ENCODE measurements at places on chromosomes 3 and 15.

GRCh38 chr15:39579487-39580116 lies 1.3 kb upstream of the THBS1 start:
- peak; percentile 5 for DNase-seq

- DNase-seq, result no peak
Measured at GRCh38 chr15:76177491-76178040, 117.8 kb downstream of the TMEM266 start.

DNA sequence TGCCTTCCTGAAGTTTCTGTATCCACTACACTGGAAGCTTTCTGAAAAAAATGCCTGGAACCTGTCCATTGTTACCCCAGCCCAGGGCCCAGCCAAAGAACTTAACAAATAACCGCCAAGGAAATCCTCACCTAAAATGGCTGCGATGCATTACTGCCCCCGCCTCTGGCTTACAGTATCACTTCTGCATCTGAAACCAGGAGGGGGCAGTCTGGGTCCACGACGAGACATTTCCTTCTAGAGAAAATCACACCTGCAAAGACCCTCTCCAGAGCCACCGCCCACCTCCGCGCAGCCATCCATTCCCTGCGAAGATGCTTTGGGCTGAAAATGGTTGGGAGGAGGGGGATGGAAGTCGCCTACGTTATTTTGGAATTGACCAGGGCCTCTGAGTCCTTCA lies 22.4 kb upstream of the CELF6 start:
- DNase-seq, result no peak

DNA sequence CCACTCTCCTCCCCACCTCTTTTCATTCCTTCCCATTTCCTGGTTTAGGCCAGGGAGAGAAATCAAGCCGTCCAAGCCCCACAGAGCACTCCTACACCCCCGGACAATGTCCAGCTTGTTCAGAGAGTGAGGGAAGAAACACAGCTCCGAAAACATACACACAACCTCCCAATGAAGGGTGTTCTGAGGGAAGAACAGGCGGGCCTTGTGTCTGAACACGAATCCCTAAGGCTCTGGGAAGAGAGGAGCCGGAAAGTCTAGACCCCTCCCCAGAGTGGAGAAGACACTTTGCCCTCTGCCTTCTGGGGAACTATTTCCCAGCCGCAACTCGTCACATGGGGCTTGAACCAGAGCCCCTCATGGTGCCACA lies 30.5 kb downstream of the ACAN start:
- no peak for DNase-seq

DNA sequence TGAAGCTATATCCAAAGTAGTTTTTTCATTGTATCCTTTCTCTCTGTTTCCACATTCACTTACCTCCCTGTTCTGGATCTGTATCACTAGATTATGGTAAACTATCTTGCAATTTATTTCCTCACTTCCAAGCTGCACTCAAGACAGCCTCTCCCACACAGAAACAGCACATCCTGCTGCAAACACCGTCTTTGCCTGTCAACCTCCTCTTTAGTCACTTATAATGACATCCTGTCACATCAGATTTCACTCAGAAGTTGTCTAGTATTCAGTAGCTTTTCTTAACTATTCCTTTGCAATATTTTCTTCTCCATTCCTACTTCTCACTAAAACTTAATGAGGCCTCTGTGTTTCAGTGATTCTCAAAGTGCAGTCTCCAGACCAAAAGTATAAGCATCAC lies 490.8 kb downstream of the IGSF11 start:
- no peak for DNase-seq

GRCh38 chr3:132209855-132210254 lies 107.4 kb upstream of the ACP3 start:
- DNase-seq, result no peak

DNA sequence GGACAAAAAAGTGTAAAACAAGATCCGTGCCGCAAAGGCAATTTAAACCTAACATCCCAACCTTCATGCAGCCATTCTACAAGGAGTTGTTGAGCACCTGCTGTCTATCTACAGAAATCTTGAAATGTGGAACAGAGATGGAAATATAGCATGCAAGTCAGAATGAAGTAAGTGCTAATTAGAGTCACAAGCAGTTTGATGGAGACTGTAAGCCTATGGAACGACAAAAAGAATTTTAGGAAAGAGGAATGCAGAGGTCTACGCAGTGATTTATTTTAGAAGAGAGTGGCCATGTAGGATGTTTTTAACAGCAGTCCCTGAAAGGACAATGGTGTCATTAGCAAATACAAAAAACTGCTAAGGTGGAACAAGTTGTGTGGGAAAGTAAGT lies 851 bp upstream of the DCBLD2 start:
- no peak for DNase-seq

GRCh38 chr15:91741986-91742385 lies 111.5 kb upstream of the SLCO3A1 start:
- DNase-seq, result no peak

DNA sequence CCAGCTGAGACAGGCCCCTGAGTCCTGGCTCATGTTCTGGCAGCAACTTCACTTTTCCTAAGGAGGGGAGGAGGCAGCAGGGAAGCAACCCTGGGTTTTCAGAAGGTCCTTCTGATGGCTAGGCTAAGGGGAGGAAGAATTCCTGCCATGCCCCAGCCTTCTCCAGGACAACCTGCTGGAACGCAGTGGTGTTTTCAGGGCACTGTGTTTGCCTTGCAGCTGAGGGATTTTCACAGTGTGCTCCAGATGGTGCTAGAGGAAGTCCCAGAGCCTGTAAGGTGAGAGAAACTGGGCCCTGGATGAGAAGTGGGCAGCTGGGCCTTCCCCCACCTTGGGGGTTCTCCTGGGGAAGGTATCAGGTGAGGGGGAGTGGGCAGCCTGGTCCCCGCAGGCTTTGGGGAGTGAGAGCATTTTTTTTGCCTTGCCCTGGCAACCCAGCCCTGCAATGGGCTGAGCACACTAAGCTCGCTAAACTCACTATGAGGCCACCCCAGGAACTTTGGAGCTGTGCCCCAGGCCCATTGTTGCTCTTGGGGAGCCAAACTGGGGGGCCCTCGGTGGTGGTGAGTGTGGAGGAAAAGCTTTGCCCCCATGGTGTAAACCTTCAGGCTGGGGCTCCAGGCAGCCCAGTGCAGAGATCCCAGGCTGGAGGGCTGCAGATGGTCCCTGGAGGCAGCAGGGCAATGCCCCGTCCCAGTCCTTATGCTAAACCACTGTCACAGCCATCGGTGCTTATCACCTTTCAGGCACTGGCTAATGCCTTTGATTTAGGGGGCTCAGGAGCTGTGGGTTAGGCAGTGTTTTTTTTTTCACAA lies 41.1 kb downstream of the ACAA1 start:
- DNase-seq, result no peak

DNA sequence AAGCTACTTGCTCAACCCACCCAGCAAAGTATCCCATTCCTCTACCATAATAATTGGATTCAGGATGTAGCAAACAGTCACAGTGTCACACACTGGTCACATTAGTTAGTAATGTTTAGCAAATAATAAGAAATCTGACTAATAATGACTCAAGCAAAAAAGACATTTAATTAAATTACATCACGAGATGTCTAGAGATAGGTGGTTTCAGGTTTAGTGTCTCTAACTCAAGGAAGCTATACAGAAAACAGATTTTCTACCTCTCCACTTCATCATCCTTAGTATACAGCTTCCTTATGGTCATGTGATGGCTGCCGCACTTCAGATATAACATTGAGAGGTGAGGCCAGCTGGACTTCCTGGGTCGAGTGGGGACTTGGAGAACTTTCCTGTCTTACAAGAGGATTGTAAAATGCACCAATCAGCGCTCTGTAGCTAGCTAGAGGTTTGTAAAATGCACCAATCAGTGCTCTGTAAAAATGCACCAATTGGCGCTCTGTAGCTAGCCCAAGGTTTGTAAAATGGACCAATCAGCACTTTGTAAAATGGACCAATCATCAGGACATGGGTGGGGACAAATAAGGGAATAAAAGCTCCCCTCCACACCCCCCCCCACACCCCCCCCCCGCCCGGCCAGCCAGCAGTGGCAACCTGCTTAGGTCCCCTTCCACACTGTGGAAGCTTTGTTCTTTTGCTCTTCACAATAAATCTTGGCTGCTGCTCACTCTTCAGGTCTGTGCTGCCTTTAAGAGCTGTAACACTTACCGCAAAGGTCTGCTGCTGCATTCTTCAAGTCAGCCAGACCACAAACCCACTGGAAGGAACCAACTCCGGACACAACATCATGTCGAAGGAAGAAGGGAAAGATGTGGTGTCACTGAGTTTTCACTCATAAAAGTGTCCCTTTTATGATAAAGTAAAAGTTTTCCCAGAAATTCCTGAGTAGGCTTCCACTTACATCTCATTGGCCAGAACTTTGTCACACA lies 24.9 kb upstream of the ARPIN start:
- no peak for DNase-seq

DNA sequence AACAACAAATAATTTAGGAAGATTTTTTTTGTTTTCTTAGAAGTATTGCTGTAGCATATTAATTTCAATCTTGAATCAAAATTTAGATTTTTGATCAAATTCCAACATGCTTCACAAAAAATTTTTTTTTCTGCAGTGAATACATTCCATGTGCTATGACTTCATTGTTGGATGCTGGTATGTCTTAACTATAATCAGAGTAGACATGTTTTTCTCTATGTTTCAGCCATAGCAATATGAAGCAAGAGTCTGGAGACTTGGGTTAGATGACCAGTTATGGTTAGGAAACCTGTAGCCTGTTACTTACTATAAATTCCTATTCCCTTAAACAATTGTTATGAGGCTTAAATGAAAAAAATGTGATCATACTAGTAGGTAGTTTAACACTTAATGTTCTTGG lies 176.1 kb upstream of the CHL1 start:
- no peak for DNase-seq

DNA sequence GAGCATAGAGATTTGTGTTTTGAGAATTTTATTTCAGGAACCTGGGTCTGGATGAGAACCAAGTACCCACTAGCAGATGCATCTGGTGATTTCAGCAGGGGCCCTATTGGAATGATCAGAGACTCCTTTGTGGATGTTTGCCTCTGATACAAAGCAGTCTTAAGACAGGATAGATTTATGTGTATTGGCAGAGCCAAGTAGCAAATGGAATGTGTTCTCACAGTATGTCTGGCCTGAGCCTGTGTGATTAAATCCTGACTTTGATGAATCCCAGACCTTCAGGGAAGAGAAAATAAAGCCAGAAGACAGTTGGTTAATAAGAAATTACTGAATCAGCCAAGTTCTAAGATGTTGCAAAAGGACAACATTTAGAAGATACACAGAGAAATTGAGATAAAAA lies 755.5 kb upstream of the SEMA6D start:
- DNase-seq, result no peak

DNA sequence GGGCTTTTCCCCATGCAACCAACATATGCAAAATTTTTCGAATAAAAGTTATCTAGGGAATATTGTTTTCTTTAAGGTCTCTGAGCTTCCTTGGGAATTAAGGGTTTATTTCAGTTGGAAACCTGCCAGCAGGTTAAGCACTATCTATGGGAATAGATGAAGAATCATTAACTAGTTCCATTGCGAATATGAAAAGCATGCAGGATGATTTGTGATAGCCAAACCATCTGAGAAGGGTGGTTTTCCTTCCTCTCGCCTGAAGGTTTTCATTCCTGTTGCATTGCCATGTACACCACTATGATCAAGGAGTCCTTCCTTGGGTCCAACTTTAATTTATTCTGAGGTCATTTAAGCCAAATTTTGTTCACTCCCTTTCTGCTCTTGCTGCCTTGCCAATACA lies 184.9 kb downstream of the NR2F2 start:
- DNase-seq, result no peak

GRCh38 chr3:24343084-24343783 lies 151.4 kb downstream of the THRB start:
- DNase-seq, result no peak

DNA sequence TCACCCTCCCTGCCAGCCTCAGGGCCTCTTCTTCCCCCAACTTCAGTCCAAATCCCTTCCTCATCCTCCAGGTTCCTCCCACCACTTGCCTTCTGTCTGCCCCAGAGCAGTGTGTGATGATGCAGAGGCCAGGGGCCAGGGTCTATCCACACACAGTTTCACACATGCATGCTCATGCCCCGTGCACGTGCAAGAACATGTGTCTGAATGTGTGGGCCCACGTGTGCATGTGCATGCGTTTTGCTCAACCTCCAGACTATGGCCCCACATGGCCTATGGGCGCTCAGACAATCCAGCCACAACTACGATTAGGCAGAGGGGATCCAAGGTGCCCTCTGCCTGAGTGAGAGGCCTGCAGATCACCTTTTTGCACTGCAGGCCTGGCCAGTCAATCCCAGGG lies 32.3 kb upstream of the SLC6A1 start:
- no peak for DNase-seq

GRCh38 chr3:113534365-113534764 lies 2.0 kb downstream of the SIDT1 start:
- no peak for DNase-seq

GRCh38 chr15:39591141-39591895 lies 10.4 kb downstream of the THBS1 start:
- no peak for DNase-seq

- DNase-seq, result no peak
Measured at GRCh38 chr3:6679510-6679909, 181.4 kb upstream of the GRM7 start.

GRCh38 chr3:64890006-64890405 lies 202.2 kb upstream of the ADAMTS9 start:
- no peak for DNase-seq

DNA sequence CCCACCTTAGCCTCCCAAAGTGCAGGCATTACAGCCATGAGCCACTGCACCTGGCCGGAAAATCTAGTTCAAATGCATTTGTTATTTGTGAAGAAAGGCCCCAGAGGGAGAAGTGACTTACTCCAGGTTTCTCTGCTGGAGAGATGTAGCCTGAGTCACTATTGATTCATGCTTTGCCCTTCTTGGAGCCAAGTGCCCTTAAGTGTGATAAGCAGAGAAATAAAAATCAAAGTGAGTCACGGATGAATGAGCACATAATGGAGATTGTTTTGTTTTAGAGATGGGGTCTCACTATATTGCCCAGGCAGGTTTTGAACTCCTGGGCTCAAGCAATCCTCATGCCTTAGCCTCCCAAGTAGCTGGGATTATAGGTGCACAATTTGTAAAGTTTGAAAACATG lies 33.1 kb downstream of the CDC25A start:
- no peak for DNase-seq

- no peak for DNase-seq
Measured at GRCh38 chr3:65963787-65964677, 74.7 kb downstream of the MAGI1 start.

- DNase-seq, result no peak
Measured at GRCh38 chr15:30671309-30671708, 45.4 kb downstream of the ARHGAP11B start.

DNA sequence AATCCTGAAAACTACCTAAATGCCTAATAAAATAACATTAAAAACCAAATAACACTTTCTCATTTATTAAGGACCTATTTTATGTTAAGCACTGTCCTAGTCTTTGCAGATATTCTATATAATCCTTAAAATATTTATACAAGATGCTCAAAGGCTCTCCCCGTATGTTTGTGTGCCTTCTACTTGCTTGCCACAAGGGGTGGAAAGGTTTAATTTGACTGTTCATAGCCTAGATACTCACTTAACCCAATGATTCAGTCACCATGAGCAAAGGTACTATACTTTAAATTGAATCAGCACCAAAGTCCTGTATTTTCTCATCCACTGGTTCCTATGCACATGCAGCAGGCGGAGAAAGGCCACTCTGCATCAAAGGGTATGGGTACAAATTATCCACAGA lies 32.0 kb downstream of the LSAMP start:
- DNase-seq, result no peak
